ENCODE measurements at places on chromosomes 1 and 21. TPM values are rescaled to one million over a fixed set of nuclear protein-coding genes. Genes with fewer than 3 reads are reported as not detected.

DNA sequence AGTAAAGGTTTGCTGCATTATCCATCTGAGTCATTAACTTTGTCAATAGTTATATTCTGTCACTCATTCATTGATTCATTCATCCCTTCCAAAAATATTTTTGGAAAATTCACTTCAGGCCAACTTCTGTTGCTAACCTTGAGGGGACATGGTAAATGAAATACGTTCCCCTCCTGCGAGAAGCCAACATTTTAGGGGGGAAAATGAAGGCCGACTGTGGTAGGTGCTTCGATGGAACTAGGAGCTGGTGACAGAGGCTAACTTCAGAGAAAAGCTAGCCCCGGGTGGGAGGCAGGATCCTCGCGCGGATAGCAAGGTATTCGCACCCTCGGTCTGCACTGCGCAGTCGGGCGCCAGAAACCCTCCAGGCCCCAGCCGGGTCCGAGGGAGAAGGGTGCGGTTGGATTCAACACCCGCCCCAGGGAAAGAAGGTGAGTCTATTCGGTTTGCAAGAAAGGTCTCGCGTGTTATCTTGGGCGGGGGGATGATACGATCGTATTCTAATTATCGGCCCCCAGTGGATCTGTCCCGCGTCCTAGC is 646 bp upstream of the RRP15 start:
- DNase-seq, result no peak

DNA sequence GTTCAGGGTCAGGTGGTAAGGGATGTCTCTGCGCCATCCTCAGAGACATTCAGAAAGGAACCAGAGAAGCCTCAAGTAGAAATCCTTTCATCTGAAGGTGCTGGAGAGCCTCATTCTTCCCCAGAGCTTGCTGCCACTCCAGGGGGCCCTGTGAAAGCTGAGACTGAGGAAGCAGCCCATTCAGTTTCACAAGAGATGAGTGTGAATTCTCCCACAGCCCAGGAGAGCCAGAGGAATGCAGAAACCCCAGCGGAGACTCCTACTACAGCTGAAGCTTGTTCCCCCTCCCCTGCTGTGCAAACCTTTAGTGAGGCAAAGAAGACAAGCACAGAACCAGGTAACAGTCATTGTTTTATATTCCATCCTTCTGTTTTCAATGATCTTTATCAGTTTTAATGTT is 38.7 kb downstream of the ZBTB40 start:
- no peak for DNase-seq

DNA sequence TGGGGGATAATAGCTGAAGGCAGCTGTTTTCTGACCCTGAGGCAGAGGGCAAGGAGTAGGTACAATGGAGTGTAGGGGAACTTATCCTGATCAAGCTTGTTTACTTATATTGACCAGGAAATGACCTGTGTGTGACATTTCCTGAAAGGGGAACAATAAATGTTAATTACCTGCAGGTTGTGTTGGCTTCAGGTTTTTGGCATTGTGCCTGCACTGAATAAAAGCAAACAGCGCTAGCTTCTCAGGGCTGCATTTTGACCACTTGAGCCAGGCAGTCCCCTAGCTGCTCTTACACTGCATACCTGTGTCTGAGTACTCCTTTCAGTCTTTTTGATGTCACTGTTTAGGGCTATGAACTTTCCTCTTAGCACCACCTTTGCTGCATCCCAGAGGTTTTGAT is 40.6 kb downstream of the DRAM2 start:
- DNase-seq, result no peak

DNA sequence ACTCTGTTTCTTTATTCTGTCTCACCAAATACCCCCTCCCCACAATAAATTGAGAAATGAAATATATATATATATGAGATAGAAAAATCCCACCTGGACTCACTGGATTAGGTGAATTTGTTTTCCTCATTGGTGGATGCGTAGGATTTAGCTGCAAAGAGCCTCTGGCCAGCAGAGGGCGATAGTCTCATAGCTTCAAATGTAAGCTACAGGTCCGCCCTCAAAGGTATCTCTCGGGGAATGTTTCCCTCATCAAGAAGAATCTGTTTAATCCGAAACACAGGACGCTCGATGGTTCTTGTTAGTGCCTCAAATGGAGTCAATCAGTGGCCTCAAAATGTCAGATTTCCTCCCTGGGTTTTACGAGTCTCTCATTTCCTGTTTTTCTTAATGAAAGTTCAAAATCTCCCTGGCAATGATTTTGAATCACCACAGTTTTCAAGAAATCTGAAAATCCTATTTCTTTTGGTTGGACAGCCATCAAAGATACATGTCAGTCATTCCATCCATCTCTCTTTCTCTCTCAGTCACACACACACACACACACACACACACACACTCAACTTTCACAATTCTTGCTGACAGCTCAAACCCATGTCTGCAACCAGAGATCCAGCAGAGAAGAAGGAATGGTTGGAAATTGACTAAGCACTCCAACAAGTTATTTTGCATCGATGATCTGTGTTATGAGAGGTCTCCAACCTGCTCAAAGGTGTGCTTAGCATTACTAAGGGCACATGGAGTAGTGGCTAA is 13.9 kb upstream of the CAMK1G start:
- DNase-seq, result peak; percentile 83

- no peak for DNase-seq
These were observed 548.8 kb upstream of the ZP4 start for GRCh38 chr1:238439511-238439910.

DNA sequence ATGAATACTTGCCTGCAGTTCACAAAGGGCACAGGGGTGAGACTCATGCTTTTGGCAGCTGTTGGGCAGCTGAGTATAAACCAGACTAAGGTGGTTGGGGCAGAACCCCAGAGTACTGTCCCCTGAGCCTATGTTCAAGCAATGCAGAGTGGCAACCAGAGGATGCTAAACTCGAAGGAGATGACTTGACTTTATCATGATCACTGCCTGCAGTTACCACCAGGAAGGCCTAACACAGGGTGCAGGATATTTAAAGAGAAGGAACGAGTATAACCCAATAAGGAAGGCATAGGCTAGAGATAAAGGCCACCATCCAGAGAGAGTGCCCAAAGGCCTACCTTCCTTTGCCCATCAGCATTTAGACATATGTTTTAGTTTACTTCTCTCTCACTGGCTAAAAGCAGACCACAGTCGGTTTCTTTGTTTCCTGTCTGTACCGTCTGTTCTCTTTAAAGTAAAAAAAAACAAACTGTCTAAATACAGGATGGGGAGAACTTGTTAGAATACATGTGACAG is 83.3 kb downstream of the MPZL1 start:
- peak; percentile 64 for DNase-seq

DNA sequence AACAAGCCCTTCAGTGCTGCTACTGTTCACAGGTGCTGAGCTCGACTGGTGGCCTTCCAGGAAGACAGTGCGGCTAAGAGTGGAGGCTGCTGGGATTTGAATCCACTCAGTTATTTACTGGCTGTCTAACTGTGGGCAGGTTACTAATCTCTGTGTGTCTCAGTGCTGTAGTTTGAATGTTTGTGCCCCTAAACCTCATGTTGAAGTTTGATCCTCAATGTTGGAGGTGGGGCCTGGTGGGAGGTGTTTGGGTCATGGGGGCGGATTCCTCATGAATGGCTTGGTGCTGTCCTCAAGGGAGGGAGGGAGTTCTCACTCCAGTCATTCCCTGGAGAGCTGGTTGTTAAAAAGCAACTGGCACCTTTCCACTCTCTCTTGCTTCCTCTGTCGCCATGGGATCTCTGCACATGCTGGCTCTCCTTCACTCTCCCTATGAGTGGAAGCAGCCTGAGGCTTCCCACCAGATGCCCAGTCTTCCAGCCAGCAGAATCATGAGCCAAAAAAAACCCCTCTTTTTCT is 334.8 kb downstream of the RPS6KC1 start:
- no peak for DNase-seq

- no peak for DNase-seq
These were observed 30.8 kb upstream of the TP53BP2 start for GRCh38 chr1:223876590-223876989.

DNA sequence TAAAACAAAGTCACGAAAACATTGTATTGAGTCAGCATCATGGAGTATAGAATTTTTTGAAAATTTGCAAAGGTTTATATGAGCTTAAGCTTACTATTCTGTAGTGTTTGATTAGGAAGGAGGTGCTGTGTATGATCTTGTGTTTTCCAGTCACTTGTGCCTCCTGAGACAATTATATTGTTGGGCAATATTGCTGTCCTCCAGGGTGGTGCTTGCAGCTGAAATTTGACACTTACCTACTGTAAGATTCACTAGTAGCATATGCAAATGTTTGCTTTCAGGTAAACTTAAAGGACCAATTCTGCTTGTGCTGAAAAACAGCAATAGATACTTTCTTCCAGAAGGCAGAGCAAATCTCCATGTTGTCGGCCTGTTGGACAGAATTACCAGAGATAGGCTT is 268.0 kb downstream of the TGFB2 start:
- DNase-seq, result no peak

- no peak for DNase-seq
These were observed 70.0 kb upstream of the C21orf91 start for GRCh38 chr21:17889171-17889570.

GRCh38 chr1:19179597-19180264 is 30.3 kb downstream of the UBR4 start:
- peak; percentile 34 for DNase-seq

- no peak for DNase-seq
These were observed 268.7 kb downstream of the PTGER3 start for GRCh38 chr1:70778934-70779333.

DNA sequence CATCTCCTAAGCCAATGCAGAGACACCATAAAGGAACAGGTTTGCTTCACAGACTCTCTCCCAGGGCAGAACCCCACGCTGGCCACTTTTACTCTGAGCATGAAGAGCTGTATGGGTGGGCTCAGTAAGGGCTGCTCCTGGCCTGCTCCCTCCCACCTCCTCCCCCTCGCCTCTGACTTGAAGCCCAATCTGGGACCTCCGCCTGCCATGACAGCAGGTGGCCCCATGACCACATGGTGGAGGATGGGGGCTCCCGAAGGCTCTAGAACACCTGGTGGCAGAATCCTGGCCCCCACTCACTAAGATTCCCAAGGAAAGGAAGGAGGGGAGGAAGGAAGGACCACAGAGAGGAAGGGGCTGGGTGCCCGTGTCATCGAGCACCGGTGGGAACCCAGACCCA is 23.7 kb downstream of the CASZ1 start:
- DNase-seq, result no peak

DNA sequence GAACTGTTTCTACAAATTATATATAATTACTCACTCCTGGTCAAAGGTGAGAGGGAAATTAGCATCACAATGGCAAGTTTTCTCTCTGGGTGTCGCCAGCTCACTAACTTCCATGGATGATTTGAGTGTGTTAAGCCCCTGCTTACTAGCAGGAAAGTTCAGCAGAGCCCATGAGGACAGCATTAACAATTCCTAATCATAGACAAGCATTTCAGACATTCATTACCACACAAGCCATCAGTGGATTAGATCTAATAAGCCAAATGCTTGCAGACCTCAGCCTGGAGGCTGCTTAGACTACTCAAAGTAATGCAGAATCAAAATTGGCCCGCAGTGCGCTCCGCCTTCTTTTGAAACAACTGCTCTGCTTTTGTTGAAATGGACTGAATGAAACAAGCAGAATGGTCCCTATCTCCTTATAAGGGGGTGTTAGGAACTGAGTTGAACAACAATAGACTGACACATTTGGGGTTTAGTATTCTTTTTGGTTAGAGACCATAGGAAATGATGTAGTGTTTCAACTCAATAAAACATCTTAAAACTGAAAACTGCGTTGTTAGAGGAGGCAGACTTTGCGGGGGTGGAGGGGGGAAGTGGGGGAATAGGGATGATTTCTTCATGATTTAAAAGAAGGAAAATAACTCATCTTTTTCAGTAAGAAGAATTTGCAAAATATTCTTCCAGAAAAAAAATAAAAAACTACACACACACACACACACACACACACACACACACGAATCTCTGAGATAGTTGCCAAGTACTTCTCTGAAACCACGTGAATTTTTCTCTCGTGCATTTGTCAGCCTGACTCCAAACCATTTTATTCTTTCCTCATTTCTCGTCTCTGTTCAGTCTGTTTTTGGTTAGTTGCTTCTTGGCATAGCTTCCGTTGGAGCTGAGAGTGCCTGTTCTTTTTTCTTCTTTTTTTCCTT is 54.6 kb downstream of the GORAB start:
- no peak for DNase-seq

- no peak for DNase-seq
These were observed 37.7 kb upstream of the GPR157 start for GRCh38 chr1:9166289-9167235.

DNA sequence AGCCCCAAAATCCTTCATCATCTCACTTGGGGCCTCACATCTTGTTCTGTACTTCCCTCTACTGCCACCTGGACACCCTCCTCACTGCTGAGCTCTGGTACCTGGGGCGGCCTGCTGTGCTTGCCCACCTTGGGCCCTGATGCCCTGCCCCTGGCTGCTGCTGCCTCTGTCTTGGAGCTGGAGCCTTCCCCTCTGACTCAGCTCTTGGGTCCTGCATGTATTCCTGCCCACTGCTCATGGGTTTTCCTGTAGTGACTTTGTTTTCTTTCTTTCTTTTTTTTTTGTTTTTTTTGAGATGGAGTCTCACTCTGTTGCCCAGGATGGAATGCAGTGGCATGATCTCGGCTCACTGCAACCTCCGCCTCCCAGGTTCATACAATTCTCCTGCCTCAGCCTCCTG is 37.5 kb downstream of the TRAPPC10 start:
- DNase-seq, result no peak

DNA sequence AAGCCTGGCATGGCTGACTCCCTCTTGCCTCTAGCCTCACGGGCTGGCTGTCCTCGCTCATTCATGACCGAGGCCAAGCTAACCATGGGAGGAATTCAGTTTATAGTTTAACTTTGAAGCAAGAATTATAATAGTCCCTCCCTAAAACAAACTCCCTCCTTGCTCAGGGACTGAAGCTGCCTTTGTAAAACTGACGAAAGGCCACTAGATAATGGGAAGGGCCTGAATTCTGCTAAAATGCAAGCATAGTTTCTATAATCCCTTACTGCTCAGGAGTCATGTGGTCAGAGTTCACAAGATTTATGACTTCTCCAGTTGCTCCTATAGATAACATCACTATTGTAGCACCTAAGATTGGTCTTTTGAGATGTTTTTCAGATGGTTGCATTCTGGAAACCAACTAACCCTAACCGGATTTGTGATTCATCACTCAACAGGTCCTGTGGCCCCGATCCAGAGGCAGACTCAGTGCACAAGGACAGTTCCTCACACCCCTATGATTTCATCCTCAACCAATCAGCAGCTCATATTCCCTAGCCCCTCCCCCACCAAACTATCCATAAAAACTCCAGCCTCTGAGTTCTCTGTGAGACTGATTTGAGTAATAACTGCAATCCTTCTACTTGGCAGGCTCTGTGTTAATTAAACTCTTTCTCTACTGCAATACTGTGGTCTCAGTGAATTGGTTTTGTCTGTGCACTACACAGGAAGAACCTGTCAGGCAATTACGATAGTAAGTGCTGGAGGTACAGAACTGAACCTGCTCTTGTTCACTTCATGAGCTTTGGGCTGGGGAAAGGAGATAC is 26.4 kb downstream of the HHIPL2 start:
- no peak for DNase-seq

The TFF1 gene
- not detected for total RNA-seq

The SPRR2E gene
- not detected for total RNA-seq

The PDXK gene
- 126 TPM for total RNA-seq

The AQP10 gene
- not detected for total RNA-seq

The AZIN2 gene
- total RNA-seq, result 2.5 TPM

The PADI2 gene
- total RNA-seq, result not detected

The CFAP107 gene
- total RNA-seq, result not detected

The CADM3 gene
- not detected for total RNA-seq

The KLHDC9 gene
- 1.2 TPM for total RNA-seq

The DMRTA2 gene
- total RNA-seq, result not detected

The SH2D1B gene
- total RNA-seq, result not detected

The CGN gene
- 1.4 TPM for total RNA-seq

The BOLA1 gene
- 29.6 TPM for total RNA-seq

The S100A7 gene
- total RNA-seq, result not detected

The ZFP69B gene
- 4.8 TPM for total RNA-seq
